GM06990 (cell line): ENCODE measurements at places on chromosomes 4 and X.

- no peak for DNase-seq
Measured at GRCh38 chr4:6449746-6450369, 22.6 kb downstream of the PPP2R2C start.

DNA sequence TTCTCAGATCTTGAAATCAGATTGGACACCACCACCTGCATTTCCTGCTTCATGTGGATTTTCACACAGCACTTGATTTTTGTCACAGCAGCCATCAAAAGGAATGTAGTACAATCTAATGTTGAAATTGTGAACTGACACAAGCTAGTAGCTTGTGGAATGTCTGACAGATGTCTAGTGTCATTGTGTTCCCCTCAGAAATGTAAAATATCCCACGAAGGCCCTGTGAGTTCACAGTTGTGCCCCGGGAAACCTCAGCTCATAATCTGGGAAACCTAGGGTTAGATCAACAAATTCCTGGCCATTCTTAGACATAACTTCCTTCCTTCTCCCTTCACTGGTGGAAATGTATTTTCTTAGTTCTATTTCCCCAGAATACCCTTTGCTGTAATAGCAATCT is 205.7 kb downstream of the AR start:
- DNase-seq: no peak

- no peak for DNase-seq
Measured at GRCh38 chr4:154064244-154064643, 275.4 kb upstream of the SFRP2 start.

DNA sequence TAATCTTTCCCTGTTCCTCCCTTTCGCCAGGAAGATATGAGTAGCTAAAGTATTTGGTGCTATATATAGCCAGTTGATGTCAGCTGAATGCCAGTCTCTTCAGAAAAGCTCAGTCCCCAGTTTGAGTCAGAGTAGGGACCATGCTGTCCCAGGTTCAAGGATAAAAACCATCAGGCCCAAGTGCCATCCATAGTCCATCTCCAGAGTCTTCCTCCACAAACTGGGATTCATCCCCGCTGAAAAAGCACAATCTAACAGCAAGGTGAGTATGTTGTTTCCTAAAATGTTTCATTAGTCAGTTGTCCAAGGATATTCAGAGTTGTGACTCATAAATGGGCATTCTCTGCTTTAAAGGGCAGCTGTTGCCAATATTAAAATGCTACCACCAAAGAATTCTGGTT is at the start of gene MYOZ2:
TSS of gene MYOZ2 (plus strand) at position 112 of the 401 bp plus-strand sequence. CDS start 694 bp downstream, outside the sequence.
- no peak for DNase-seq

DNA sequence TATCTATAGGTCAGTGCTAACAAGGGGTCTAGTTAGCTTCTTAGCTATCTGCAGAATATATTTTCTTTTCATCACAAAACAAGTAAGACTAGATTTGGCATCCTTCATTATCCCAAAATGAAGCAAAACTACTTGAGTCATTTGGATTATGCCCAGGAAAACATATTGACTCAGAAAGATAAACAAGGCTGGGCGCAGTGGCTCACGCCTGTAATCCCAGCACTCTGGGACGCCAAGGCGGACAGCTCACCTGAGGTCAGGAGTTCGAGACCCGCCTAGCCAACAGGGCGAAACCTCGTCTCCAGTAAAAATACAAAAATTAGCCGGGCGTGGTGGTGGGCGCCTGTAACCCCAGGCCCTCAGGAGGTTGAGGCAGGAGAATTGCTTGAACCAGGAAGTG is 18.0 kb upstream of the MND1 start:
- no peak for DNase-seq

DNA sequence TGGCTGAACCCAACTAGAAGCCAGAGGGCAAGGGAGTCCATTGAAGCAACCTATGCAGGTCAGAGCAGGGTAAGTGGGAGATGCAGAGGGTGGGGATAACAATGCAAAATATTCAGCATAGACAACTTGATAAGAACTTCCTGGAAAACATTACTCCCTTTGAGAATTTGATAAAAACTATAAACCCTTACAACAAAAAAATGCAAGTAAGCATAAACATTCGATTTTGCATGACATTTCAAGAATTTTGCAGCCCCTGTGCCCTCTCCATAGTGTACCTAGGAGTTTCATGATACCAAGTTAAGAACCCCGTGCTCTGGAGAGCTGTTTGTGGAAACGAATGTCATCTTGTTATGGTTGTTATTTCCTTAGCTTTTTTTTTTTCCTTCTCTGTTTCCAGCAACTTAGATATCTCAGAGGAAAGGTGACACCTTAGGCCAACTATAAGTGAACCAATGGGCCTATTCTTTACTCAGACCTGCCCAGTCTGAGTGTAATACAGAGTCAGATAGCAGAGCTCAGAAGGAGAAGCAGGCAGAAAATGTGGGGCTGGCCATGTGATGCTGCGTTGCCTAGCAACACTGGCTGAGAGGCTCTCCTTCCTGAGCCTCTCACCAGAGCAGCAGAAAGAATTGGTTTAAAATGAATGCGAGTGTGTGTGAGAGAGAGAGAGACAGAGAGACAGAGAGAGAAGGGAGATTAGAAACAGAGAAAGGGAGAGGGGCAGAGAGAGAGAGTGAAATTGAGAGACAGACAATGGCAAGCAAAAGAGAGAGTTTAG is 36.7 kb upstream of the GABRQ start:
- DNase-seq: no peak

DNA sequence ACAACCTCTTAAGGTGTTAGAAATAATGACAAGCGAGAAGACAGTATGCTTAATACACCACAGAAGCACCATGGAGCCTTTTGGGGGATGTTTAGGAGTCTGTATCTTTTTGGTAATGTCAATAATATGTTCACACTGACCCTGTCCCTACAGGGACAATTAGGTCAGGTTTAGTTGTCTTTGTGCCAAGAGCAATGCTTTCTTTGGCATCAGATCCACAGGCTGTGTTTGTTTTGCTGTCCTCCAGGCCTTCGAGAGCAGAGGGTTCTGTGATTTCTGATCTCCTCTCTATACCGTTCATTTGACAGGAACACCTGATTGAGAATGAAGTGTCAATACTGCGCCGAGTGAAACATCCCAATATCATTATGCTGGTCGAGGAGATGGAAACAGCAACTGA is 153.8 kb downstream of the DCLK2 start:
- no peak for DNase-seq

- no peak for DNase-seq
Measured at GRCh38 chr4:10701702-10702460, 17.3 kb upstream of the CLNK start.

GRCh38 chrX:137387646-137388045 is 178.3 kb upstream of the ZIC3 start:
- DNase-seq: no peak

GRCh38 chrX:71182871-71183270 is 38.2 kb downstream of the NLGN3 start:
- DNase-seq: no peak

DNA sequence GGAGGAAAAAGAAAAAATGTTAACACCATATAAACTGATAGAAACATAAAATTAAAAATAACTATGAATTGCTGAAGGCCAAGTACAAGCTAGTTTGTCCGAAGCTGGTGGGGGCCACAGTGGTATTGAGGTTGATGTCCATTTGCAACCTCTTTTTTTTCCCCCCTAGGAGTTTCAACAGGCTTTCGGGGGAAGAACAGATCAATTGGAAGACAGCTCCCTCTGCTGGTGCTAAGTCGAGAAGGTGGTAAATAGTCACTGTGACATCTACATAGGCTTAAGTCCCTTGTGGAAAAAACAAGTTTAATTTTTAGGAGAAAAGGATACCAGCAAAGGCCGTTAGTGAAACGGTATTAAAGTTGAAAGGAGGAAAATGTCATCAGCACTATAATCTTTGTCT is 115.7 kb upstream of the ZXDA start:
- DNase-seq: no peak

DNA sequence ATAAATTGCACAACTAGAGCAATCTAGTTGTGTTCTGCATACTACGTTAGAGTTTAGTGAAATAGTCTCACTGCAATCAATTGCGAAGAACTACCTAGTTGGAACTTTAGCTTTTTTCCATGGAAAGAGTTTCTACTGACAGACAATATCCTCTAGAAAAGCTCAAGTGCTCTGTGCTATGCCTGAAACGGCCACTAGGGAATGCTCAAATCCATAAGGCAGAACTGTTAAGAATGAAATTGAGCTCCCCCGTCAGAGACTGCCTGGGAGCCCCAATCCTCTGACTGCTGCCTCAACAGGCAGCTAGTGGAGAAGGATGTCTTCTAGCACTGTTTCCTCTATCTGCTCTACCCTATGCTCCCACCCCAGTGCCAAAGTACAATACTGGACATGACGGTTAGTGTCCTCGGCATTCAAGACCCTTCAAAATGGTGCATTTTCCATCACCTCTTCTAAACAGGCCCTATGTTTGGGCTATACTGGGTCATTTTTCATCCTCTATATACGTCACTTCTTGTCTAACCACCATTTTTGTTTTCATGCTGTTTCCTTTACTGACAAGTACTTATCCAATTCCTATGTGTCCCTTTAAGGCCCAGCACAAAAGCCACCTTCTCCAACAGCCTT is 35.3 kb downstream of the FRMD7 start:
- DNase-seq: peak; percentile 5

GRCh38 chrX:13468096-13468495 is 101.3 kb upstream of the EGFL6 start:
- no peak for DNase-seq

DNA sequence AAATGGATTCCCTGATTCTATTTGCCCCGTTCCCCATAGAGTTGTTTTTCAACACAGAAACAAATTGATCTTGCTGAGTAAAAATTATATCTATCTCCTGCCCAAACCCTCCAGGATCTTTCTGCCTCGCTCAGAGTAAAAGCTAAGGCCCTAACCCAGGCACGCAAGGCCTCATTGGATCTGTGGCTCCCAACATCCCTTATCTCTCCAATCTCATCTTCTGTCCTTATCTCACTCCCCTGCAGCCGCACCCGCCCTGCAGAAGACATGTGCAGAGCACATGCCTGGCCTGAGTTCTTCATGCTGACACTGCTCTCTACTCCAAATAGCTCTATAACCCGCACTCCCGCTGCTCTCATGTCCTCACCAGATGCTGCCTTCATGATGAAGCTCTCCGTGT is 543.8 kb upstream of the ZFP42 start:
- no peak for DNase-seq

DNA sequence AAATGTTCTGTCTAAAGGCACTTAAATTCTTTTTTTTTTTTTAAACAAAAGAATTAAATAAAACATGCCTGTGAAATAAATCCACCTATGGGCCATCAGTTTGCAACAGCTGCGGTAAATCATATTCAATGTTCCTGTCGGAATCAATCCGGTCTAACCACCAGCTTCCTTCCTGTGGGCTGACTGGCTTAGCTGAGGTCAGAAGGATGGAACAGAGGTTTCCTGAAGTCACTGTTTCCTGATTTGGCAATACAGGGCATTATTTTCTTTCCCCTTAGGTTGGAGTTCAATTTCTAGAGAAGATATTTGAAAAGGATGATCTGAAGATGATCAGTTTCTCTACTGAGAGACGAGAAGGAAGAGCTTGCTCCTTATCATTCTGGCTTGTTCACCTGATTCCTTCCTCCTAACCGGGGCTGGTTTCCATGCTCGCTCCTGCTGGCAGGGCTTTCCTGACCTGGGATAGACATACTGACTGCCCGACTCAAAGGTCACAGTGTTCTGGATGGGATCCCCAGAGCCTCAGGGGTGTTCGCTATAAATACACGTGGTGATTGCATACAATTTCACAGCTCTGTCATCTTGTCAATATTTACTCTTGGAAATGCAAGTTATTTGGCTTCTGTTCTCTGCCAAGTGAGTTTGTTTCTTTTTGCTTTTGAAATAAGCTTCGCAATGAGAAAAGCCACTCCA is 21.7 kb downstream of the PDLIM3 start:
- peak; percentile 18 for DNase-seq

GRCh38 chrX:51192104-51192503 is 140.5 kb upstream of the NUDT10 start:
- DNase-seq: no peak

DNA sequence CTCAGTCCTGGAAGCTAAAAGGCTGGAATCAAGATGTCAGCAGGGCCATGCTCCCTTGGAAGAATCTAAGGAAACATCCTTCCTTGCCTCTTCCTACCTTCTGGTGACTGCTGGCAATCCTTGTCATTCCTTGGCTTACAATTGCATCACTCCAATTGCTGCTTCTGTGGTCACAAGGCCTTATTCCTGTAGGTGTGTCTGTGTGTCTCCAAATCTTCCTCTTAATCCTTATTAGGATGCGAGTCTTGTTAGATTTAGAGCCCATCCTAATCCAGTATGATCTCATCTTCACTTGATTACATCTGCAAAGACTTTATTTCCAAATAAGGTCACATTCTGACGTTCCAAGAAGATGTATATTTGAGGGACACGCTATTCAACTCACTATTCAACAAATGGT is 52.2 kb downstream of the SMIM20 start:
- DNase-seq: no peak

- no peak for DNase-seq
Measured at GRCh38 chr4:17616283-17616682, 1.8 kb downstream of the MED28 start.

DNA sequence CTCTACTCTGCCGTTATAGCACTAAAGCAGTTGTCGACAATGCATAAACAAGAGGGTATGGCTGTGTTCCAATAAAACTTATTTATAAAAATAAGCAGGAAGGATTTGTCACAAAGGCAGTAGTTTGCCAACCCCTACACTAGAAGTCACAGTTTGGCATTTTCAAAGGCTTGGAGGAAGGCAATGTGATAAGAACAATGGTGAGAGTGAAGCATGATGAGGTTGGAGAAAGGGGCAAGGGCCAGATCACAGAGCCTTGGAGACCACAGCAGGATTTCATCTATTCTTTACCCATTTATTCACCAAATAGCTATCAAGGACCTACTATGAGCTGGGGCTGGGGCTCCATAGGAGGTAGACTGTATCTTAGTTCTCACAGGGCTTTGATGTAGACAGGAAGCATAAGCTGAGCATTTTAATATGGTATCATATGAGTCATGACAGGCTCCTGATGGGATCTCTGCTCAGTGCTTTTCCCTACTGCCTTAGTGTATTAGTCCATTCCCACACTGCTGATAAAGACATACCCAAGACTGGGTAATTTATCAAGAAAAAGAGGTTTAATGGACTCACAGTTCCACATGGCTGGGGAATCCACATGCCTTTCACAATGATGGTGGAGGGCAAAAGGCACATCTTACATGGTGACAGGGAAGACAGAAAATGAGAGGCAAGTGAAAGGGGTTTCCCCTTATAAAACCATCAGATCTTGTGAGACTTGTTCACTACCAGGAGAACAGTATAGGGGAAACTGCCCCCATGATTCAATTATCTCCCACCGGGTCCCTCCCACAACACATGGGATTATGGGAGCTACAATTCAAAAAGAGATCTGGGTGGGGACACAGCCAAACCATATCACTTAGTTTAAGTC is 58.9 kb downstream of the PPM1K start:
- no peak for DNase-seq

GRCh38 chr4:14176613-14177012 is 549.1 kb upstream of the BOD1L1 start:
- DNase-seq: no peak

DNA sequence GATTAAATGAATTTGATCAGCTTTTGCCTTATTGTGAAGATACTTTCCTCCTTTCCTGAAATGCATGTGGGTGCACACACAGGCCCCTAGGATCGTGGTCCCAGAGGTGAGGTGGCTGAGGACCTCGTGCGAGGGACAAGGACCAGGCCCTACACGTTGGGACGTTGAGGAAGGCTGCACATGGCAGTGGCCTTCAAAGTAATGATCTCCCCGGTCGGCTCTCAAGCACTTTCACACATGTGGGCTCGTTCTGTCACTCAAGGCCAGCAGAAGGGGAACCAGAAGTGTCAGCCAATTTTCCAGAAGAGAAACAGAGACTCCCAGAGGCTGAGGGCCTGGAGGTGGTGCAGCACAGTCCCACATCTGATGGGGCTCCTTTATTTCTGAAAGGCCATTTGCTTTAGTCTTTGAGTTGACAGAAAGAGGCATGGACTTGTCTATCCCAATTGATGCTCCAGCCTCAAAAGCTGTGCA is 196.8 kb downstream of the AFAP1 start:
- no peak for DNase-seq
